ENCODE measurements at places on chromosomes 13 and 19. TPM values are rescaled to one million over a fixed set of nuclear protein-coding genes. Genes with fewer than 3 reads are reported as not detected.

GRCh38 chr19:48830965-48831364 is 5.3 kb downstream of the HSD17B14 start:
- no peak overlapping the region for H3K4me3 ChIP-seq
- DNase-seq, result no peak
- H3K4me1 ChIP-seq, result peaks cover 11% of the 10 kb centered on the region
- peaks cover 2% of the 10 kb centered on the region for H3K27me3 ChIP-seq

DNA sequence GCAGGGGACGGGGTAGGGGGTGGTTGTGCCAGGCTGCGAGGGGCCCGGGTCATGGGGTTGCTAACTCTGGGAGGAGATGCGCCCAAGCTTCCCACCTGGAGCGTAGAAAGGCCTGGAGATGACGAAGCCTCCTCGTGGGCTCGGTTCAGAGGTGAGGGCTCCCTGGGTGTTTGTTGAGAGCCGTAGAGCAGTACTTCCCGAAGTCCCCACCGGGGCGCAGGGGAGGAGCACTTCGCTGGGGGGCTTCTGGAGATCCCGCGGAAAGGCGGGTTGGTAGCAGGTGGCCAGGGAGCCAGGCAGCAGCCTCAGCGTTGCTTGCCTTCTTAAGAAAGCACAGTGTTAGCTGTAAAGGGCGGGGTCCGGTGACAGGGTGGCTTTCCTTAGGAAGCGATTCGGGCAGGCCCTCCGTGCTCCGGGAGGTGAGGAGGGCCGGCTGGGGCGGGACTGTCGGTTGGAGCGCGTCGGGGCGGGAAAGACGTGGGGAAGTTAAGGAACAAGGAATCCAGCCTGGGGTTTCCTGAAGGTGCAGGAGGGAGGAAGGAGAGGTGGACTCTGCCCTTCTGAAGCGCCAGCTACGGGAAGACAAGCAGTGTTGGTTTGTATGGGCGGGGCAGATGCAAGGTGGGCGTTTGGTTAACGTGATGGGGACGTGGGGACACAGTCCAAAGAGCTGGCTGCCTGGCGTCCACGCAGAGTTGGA is 3.3 kb downstream of the VSTM2B start:
- no peak for DNase-seq
- peak overlapping the region; percentile 57 for H3K4me3 ChIP-seq
- peaks cover 20% of the 10 kb centered on the region for H3K4me1 ChIP-seq
- peaks cover 61% of the 10 kb centered on the region for H3K27me3 ChIP-seq
- H3K36me3 ChIP-seq, result peaks cover 2% of the 10 kb centered on the region

The GZMM gene
- total RNA-seq, result 52.7 TPM

- no peaks in the 10 kb centered on the region for H3K36me3 ChIP-seq
- H3K27ac ChIP-seq, result no peak overlapping the region
- H3K27me3 ChIP-seq, result no peaks in the 10 kb centered on the region
- no peak for DNase-seq
Observed at GRCh38 chr19:45123440-45123850, 30.5 kb downstream of the PPP1R37 start.

GRCh38 chr19:17436874-17437267 is 11.6 kb downstream of the TMEM221 start:
- H3K4me1 ChIP-seq, result no peaks in the 10 kb centered on the region
- no peak overlapping the region for H3K27ac ChIP-seq
- no peaks in the 10 kb centered on the region for H3K36me3 ChIP-seq

The SERPINE3 gene
- total RNA-seq, result not detected

- peaks cover 15% of the 10 kb centered on the region for H3K4me1 ChIP-seq
- H3K36me3 ChIP-seq, result no peaks in the 10 kb centered on the region
- no peak overlapping the region for H3K4me3 ChIP-seq
- H3K27me3 ChIP-seq, result peaks cover 25% of the 10 kb centered on the region
Observed at GRCh38 chr13:21683034-21683733, 12.3 kb downstream of the FGF9 start.

The ZNF470 gene
- 1.2 TPM for total RNA-seq

The CEBPA gene
- total RNA-seq, result 2.1 TPM

DNA sequence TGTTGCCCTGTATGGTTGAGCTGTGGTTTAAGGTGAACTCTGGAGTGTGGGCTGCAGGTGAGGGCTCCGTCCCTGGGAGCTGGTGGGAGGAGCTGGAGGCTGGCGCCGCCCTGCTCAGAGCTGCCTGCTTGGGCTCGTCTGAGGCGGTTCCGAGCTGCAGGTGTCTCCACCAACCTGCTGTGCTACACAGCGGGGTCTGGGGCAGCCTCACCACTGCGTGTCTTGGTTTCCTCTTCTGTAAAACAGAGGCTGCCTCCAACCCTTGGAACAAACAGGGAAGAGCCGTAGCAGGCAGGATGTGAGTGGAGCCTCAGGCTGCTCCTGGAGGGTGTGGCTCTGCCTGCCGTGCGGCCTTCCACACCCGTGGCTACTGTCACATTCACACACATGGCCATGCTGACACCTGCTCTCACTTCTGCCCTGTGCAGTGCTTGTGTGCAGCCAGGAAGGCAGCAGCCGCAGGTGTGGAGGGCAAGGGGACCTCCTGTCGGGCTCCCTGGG is 21.4 kb downstream of the NAXD start:
- H3K36me3 ChIP-seq, result peaks cover 28% of the 10 kb centered on the region
- H3K27me3 ChIP-seq, result no peaks in the 10 kb centered on the region
- H3K27ac ChIP-seq, result no peak overlapping the region
- DNase-seq, result no peak
- no peaks in the 10 kb centered on the region for H3K4me1 ChIP-seq

DNA sequence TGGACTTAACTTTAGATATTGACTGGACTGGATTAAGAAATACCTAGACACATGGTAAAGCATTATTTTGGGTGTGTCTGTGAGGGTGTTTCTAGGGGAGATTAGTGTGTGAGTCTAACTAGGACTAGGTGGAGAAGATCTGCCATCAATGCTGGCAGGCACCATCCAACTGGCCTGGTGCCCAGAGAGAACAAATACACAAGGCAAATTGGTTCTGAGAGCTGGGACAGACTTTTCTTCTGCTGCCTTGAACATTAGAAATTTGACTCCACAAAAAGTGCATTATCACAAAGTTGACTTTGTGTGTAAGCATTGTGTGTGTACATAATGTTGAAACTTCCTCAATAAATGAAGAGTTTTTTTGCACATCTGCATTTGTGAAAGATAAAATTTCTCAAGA is 522.1 kb downstream of the SUCLA2 start:
- no peak overlapping the region for H3K4me3 ChIP-seq
- no peaks in the 10 kb centered on the region for H3K27me3 ChIP-seq
- H3K36me3 ChIP-seq, result no peaks in the 10 kb centered on the region
- H3K4me1 ChIP-seq, result no peaks in the 10 kb centered on the region
- H3K27ac ChIP-seq, result no peak overlapping the region

- H3K36me3 ChIP-seq, result no peaks in the 10 kb centered on the region
- no peak for DNase-seq
- H3K4me1 ChIP-seq, result no peaks in the 10 kb centered on the region
- H3K27ac ChIP-seq, result no peak overlapping the region
Observed at GRCh38 chr13:87981416-87981815, 310.2 kb downstream of the SLITRK5 start.

- no peak overlapping the region for H3K4me3 ChIP-seq
- no peaks in the 10 kb centered on the region for H3K27me3 ChIP-seq
- DNase-seq, result no peak
- H3K27ac ChIP-seq, result no peak overlapping the region
- no peaks in the 10 kb centered on the region for H3K36me3 ChIP-seq
- H3K4me1 ChIP-seq, result no peaks in the 10 kb centered on the region
Observed at GRCh38 chr13:62113179-62113578, 697.5 kb upstream of the PCDH20 start.

The COMP gene
- total RNA-seq, result not detected

The CDC42EP5 gene
- not detected for total RNA-seq

DNA sequence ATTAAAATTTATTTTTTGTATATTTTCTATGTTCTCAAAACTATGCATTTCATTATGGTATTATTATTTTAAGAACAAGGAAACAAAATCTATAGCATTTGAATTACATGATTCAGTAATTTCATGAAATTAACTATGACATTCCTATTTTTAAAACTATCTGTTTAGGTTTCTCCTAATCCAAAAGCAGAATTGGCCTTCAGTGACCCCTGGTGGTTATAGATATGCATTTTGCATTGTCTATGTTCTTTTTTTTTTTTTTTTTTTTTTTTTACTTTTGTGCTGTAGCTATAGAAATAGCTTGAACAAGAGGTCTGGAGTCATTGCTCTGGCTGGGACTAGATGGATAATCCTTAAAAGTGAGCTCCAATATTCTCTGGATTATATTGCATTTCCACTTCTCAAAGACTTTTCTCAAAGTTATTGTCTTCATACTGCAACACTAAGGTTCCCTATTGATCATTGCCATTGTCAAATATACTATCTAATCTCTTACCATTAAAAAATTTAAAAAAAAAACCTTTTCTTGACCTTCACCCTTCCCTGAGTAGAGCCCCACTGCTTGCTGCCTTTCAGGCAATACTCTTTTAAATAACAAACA is 15.9 kb upstream of the DNAJC3 start:
- peaks cover 21% of the 10 kb centered on the region for H3K27me3 ChIP-seq
- H3K36me3 ChIP-seq, result no peaks in the 10 kb centered on the region
- H3K4me3 ChIP-seq, result no peak overlapping the region
- no peak for DNase-seq

GRCh38 chr19:542173-542866 is 1.5 kb upstream of the GZMM start:
- no peak overlapping the region for H3K4me3 ChIP-seq
- H3K4me1 ChIP-seq, result peaks cover 15% of the 10 kb centered on the region
- H3K36me3 ChIP-seq, result peaks cover 14% of the 10 kb centered on the region
- no peak overlapping the region for H3K27ac ChIP-seq
- no peaks in the 10 kb centered on the region for H3K27me3 ChIP-seq

- H3K27me3 ChIP-seq, result no peaks in the 10 kb centered on the region
- H3K27ac ChIP-seq, result no peak overlapping the region
- no peaks in the 10 kb centered on the region for H3K4me1 ChIP-seq
- no peak for DNase-seq
- no peak overlapping the region for H3K4me3 ChIP-seq
Observed at GRCh38 chr19:30675086-30675485, 302.9 kb downstream of the ZNF536 start.

The PLVAP gene
- total RNA-seq, result not detected

The OR10H4 gene
- total RNA-seq, result not detected

GRCh38 chr13:45335397-45336024 is 5.5 kb downstream of the TPT1 start:
- DNase-seq, result no peak
- peaks cover 88% of the 10 kb centered on the region for H3K4me1 ChIP-seq
- peaks cover 76% of the 10 kb centered on the region for H3K36me3 ChIP-seq
- H3K27me3 ChIP-seq, result no peaks in the 10 kb centered on the region
- peak overlapping the region; percentile 99 for H3K4me3 ChIP-seq

DNA sequence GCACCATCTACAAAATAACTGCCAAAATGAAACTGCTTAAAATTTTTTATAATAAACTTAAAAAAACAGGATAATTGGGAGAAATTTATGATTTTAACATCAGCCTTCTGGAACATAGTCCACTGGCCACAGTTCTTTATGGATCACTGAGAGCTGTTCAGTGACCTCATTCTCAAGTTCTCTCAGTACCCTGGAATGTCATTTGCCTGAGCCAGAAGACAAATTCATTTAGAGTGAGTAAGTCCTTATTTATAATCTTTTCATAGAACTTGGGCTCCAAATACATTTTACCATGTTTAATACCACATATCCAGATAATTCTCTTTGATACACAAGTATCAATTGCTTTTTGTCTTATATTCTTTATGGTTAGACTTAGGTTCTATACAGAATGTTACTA is 87.6 kb downstream of the CAB39L start:
- H3K4me1 ChIP-seq, result no peaks in the 10 kb centered on the region
- no peak overlapping the region for H3K4me3 ChIP-seq
- H3K27ac ChIP-seq, result no peak overlapping the region
- peaks cover 2% of the 10 kb centered on the region for H3K27me3 ChIP-seq
- no peaks in the 10 kb centered on the region for H3K36me3 ChIP-seq
- DNase-seq, result no peak

The SMAD9 gene
- 0.08 TPM for total RNA-seq

The NLRP7 gene
- total RNA-seq, result not detected

GRCh38 chr19:30278882-30279254 is 93.3 kb upstream of the ZNF536 start:
- no peak overlapping the region for H3K4me3 ChIP-seq
- H3K27me3 ChIP-seq, result peaks cover 5% of the 10 kb centered on the region
- H3K27ac ChIP-seq, result no peak overlapping the region
- H3K36me3 ChIP-seq, result no peaks in the 10 kb centered on the region
- H3K4me1 ChIP-seq, result no peaks in the 10 kb centered on the region
- no peak for DNase-seq

GRCh38 chr13:26954976-26955375 is 194.4 kb upstream of the GPR12 start:
- no peak overlapping the region for H3K4me3 ChIP-seq
- H3K4me1 ChIP-seq, result no peaks in the 10 kb centered on the region
- no peak overlapping the region for H3K27ac ChIP-seq

DNA sequence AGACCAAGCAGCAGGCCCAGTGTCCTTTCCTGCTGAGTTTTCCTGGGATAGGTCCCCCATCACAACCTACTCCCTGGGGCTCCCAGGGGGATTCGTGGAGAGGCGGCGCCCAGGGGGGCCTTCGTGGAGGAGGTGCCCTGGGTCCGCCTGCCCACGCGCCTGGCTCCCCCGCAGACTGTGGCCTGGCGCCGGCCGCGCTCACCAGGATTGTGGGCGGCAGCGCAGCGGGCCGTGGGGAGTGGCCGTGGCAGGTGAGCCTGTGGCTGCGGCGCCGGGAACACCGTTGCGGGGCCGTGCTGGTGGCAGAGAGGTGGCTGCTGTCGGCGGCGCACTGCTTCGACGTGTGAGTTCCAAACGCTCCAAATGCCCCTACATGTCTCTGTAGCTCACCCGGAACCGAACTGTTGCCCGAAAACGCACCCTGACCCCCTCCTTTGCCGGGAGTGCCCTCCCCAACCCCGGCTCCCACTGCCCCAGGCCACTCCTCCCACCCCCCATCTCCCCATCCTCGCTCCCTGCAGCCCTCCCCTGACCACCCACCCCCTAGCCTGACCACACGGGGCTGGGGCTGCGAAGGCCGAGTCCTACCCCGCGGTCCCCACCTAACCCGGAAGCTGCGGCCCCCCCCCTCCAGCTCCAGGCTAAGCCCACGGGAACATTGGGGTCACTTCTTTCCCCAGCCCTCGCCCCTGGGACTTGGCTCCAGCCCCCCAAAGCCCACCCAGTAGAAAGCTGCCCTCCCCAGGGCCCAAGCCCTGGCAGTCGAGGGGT is 3.3 kb downstream of the TIMM13 start:
- DNase-seq, result no peak
- H3K36me3 ChIP-seq, result peaks cover 9% of the 10 kb centered on the region
- no peak overlapping the region for H3K27ac ChIP-seq
- peaks cover 2% of the 10 kb centered on the region for H3K27me3 ChIP-seq

GRCh38 chr19:10021863-10022262 is 8.6 kb downstream of the RDH8 start:
- no peaks in the 10 kb centered on the region for H3K36me3 ChIP-seq
- peaks cover 12% of the 10 kb centered on the region for H3K27me3 ChIP-seq
- no peak overlapping the region for H3K27ac ChIP-seq
- H3K4me1 ChIP-seq, result no peaks in the 10 kb centered on the region

DNA sequence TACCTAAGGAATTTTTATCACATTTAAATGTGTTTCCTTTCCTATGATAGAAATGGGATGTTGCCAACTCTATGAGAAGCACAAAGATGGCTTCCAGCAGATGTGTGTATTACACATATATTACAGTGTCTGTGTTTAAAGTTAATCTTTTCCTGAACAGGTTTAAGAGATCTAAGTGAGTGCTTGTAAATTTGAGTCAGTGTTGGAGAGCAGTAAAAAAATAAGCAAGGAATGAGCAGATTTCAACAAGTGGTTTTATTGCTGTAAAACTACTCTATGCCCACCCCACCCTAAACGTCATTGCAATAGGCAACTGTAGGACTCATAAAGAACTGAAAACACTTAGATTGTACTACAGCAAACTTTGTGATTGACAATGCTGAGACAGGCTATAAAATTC is 248.7 kb downstream of the KLF5 start:
- peaks cover 6% of the 10 kb centered on the region for H3K27me3 ChIP-seq
- no peak overlapping the region for H3K4me3 ChIP-seq
- DNase-seq, result no peak
- H3K27ac ChIP-seq, result no peak overlapping the region

The ZNF180 gene
- 10.1 TPM for total RNA-seq

The GPC6 gene
- total RNA-seq, result not detected
